ENCODE measurements at places on chromosomes 16 and 17.

DNA sequence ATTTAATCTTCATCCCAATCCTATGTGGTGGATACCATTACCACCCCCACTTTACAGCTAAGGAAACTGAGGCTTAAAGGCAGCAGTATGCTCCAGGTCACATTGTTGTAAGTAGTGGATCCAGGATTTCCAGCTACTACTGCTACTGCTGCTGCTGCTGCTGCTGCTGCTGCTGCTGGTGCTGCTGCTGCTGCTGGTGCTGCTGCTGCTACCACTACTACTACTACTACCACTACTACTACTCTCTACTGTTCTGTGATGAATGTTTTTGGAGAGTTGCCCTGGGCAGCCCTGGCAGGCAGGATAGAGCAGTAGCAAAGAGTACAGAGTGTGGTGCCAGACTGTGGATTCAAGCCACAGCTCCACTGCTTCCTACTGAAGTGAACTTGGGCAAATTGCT is 49.3 kb upstream of the SLC12A3 start:
- DNase-seq: no peak

DNA sequence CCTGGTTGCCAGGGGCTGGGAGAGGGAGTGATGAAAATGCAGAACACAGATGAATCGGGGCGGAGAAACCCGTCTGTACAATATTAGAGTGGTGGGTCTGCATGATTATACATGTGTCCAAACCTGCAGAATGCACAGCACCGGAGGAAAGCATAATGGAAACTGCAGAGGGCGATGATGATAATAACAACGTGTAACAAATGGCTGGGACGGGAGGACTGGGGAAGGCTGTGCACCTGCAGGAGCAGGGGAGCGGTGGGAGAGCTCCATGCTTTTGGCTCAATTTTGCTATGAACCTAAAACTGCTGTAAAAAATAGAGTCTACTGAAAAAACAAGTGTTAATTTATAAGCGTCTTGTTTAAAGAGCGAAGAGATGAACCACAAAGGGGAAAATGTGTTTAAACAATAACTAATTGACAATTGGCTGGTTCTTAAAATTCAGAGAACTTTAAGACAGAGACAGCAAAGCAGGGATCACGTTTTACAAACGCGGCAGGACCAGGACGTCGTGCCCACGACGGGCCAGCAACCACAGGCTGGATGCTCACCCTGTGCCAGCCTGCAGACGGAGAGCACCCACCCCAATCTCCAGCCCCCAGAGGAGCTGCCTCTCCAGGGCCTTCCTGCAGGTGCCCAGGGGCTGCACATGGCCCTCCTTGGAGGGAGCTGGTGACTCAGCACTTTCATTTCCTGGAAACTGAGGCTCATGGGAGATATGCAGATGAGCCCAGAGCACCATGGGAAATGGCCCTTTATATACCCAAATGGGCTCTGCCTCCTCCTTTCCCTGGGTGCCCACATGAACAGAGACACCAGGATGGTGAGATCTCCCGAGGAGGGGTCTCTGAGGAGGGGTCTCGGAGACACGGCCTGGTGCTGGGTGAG is at the start of gene TEX19:
TEX19 (plus strand) TSS at position 783 of the 886 bp plus-strand sequence. CDS start 2,904 bp downstream, outside the sequence.
- peak; percentile 20 for DNase-seq

DNA sequence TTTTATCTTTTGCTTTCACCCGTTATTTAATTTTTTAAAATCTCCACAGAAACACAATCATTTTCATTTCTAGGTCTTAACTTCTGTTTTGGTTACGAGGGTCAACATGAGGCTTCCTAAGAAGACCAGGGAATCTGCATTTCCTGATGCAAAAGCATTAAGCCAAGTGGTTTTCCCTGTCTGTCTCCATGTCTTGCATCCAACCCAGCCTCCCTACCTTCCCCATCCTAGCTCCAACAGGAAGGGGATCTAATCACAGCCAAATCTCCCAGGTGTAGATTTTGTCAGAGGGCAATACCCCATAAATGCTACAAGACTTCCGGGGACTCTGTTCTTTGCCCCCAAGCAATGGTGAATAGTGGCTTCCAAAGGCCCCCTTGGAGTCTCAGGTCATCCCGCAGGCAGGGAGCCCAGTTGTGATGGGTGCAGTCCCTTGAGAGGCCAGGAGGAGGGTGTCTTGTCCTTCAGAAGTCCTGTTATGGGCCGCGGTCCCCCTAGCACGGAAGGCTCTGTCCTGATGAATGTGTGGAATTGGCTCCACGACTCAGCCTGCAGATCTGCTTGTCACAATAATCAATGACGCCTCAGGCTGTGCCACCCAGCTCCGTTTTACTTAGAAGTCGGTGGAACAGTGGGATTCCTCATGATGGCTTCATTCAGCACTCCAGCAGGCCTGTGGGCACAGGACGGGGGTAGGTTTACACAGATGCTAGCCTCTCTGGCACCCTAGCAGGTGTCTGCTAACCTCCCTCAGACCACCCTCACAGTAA is 141.1 kb downstream of the RGS9 start:
- no peak for DNase-seq

- DNase-seq: no peak
Measured at GRCh38 chr16:12600116-12600515, 203.6 kb downstream of the CPPED1 start.

DNA sequence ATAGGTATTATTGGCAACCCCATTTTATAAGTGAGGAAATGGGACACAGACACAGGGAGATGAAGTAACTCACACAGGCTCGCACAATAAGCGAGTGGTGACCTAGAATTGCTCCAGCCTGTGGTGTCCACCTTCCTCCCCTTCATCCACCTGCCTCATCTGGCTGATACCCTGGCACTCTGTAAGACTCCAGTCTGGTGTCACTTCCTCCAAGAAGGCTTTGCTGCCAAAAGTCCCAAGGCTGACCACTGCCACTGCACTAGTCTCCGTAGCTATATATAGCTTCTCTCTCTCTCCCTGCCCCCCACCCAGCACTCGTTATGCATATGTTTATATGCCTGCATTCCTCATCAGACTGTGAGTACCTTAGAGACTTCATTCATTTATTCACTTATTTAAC is 66.1 kb upstream of the SREBF1 start:
- DNase-seq: no peak

GRCh38 chr17:77613218-77613617 is 345.3 kb upstream of the TNRC6C start:
- DNase-seq: no peak

- no peak for DNase-seq
Measured at GRCh38 chr17:7748076-7748775, 30.7 kb downstream of the DNAH2 start.

DNA sequence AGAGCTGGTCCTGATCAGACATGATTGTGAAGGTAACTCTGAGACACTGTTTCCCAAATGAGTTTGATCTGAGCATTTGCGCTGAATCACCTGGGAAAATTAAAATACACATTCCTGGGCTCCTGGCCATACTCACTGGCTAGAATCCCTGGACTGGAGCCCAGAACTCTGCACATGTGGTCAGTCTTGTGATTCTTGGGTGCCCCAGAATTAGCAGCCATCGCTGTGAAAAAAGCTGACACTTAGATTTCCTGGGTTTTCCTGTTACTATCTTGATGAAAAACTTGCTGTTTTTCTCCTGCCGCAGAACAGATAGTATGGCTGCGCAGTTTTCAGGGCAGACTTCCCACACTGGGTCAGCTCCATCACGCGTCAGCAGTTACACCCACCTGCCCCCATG is 24.6 kb downstream of the NECAB2 start:
- DNase-seq: no peak

GRCh38 chr16:20897253-20897897 is 2.8 kb downstream of the DCUN1D3 start:
- DNase-seq: no peak

DNA sequence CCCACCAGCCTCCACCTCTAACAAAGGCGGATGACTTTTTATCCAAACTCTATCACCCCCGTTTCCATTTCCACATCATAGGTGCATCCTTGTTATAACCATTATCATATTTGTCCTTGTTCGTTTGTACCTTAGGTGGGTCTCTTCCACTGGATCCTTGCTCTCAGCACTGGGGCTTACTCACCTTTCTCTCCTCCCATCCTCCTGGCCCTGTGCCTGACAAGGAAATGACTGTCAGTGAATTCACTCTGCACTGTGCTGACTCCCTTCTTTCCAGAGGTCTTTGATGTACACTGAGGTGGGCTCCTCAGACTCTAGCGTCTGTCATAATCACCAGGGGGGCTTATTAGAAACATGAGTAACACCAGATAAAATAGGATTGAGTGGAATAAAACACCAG is 3.1 kb downstream of the GSG1L2 start:
- DNase-seq: no peak

DNA sequence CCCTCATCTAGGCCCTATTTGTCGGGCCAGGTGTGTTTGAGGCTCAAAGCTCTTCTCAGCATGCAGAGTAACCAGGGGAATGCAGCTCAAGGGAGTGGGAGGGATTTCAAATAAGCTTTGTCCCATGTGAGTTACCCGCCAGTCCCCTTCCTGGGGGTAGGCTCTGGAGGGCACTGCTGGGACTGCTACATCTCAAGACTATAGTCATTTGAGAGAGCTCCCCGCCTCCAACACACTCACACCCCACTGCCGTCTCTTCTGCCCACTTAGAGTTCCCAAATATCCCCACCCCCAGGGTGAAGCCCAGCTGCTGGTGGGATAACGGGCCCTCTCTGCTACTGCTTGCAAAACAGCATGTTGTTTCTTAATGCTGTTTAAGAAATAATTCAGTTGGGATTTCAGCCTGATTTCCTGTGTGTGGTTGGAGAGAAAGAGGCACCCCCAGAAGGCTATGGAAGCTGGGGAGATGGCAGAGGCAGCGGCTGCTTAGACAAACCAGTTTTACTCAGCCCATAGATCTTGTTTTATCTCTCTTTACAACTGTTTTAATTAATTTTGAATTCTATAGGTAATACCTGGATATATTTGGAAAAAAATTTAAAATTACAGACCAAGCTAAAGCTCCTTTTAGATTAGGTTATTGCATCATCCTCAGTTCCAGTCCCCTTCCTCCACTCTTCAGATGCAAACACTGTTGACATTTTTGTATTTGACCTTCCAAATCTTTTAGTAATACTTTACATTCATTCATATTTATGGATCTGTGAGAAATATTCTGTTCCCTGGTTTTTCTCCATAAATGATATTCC is 4.1 kb upstream of the MPO start:
- DNase-seq: peak; percentile 99

- no peak for DNase-seq
Measured at GRCh38 chr17:8151641-8152111, 528 bp downstream of the PER1 start.

DNA sequence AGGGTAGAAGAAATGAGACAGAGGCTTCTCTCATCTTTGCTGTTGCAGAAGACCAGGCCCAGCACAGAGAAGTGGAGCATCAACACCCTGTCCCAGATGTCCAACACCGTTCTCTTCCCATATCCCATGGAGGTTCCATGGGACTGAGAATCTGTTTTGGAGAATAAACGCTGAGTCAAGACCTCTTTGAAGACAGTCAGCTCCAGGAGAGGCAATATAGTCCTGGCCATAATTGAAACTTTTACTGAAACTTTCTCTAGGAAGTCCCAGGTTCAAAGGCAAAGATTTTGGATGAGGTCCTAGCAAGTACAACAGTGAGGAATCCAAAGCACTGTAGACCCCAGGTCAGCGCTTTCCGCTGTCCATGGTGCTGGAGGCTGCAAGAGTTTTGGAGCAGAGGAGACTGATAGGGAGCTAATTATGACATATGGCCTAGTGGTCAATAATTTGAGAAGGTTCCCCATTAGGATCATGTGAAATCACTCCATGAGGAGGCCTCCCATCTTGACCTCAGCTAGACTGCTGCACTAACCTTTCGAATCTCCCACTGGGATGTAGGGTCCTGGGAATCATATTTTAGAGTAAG is 36.0 kb downstream of the OSBPL7 start:
- DNase-seq: no peak

DNA sequence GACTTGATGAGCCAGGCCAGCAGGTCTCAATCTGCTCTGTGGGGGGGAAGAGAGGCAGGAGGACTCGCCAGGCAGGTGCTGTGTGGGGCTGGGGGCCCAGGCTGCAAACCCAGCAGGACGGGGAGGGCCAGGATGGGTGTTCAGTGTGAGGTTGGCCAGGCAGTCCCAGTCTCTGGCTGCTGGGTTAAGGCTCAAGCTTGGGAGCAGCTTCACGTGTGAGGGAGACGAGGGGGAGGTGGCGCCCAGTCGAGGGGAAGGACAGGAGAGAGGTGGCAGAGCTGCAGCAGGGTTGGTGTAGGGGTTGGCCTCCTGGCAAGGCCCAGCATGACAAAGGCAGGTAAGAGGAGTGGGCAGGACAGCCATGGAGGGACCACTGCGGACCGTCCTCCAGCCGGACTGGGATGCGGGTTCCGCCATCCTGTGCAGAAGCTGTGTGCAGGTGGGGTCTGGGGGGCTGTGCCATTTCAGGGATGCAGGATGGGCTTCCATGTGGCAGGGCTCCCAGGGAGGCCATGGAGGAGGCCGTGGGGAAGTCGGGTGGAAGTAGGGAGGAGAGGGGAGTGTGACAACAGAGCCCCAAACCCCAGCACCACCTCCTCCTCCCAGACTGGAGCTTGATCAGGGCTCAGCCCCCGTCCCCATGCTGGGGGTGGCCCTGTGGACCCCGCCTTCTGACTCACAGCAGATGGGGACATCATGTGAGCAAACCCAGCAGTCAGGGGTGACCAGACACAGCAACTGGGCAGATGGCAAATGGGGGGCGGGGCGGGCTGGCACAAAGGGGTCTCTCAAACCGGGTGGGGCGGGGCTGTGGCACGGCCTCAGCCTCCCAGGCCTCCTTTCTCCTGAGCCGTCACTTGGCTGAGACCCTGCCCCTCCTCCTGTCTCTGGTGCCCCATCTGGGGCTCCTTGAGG is 2.8 kb downstream of the ADGRG1 start:
- no peak for DNase-seq

DNA sequence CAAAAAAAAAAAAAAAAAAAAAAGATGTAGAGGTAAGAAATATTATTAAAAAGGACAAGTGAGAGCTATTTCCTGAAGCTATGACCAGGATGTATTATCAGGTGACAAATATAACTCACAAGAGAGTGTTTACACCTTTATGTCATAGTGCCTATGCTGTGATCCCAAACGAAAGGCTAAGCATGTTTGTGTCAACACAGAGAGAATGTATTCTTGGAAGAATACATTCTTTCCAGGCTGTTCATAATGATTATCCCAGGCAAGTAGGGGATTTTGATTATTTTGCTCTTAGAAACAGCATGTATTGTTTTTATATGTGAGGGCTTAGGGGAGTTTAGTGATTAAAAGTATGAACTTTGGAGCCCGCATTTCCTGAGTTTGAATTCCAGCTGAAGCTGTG is 175.0 kb downstream of the SPECC1 start:
- DNase-seq: no peak

DNA sequence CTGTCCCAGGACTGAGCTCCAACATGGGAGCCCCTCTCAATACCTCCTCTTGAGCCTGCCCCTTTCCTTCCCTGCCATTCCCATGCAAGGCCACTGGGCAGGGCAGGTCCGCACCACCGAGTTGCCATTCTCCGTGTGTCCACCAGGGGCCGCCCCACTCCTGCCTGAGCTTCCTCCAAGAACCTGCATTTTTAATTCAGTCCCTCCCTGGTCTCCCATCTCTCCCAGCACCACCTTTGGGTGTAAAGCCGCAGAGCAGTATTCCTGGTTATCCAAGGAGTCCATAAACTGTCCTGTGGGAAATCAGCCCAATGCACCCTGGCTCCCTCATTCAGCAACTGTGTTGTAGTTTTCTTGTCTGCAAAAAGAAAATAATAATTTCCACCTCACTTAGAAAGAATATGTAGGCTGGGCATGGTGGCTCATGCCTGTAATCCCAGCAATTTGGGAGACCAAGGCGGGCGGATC is 15.9 kb upstream of the ANKRD40CL start:
- DNase-seq: peak; percentile 12

GRCh38 chr16:26261621-26262020 is 569.9 kb downstream of the HS3ST4 start:
- no peak for DNase-seq
